Choroid plexus epithelial cell (primary cell): ENCODE measurements at places on chromosomes 13 and 19.

GRCh38 chr13:61727767-61728166, 312.1 kb upstream of the PCDH20 start:
- peak; percentile 7 for DNase-seq

DNA sequence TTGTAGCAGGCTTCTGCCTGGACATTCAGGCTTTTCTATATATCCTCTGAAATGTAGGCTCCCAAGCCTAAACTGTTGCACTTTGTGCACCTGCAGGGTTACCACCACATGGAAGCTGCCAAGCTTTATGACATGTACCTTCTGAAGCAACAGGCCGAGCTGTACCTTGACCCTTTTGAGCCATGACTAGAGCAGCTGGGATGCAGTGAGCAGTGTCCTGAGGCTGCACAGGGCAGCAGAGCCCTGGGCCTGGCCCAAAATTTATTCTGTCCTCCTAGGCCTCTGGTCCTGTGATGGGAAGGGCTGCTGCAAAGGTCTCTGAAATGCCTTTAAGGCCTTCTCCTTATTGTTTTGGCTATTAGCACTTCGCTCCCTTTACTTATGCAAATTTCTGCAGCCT, 23.5 kb upstream of the CD177 start:
- DNase-seq, result no peak

GRCh38 chr19:56955637-56956216, 115.2 kb upstream of the PEG3 start:
- no peak for DNase-seq

DNA sequence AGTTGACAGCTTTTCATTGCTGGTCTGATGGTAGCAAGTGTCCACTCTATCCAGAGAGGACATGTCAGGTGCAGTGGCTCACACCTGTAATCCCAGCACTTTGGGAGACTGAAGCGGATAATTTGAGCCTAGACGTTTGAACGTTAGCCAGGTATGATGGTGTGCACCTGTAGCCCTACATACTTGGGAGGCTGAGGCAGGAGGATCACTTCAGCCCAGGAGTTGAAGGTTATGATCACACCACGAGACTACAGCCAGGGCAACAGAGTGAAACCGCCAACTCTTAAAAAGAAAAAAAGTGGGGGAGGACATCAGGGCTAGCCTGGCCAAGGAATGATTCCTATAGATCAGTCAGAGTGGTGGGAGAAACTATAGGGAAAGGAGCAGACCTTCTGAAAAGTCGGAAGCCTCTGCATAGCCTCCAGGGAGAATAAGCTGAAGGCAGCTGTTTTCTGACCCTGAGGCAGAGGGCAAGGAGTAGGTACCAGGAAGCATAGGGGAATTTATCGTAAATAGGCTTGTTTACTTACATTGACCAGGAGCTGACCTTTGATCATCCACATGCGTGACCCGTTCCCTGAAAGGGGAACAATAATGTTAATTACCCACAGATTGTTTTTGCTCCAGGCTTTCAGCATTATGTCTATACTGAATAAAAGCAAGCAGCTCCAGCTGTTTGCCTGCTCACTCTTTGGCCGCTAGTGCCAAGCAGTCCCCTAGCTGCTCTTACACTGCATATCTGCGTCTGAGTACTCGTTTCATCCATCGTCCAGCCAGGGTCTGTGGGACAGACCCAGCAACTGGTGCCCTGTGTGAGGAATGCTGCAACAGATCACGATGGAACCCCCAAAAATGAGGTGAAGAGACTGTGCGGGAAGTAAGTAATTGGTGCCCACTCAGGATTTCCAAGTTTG, 161.6 kb downstream of the RNF17 start:
- no peak for DNase-seq

DNA sequence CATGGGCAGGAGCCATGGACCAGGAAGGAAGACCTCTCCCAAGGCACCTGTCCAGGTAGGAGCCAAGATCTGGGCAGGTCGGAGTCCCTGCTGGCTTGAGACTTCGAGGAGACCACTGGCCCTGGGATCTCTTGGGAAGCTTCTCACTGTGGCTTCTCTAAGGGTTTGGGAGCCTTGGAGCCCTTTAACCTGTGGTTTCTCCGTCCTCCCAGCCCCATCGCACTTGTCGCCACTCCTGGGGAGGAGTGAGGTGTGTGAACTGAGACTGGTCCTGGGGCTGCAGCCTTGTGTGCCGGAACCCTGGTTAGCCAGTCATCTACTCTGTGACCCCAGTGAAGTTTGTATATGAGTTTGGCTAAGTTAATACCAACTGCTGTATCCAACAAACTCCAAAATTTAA, 8.2 kb downstream of the ZNF805 start:
- no peak for DNase-seq

DNA sequence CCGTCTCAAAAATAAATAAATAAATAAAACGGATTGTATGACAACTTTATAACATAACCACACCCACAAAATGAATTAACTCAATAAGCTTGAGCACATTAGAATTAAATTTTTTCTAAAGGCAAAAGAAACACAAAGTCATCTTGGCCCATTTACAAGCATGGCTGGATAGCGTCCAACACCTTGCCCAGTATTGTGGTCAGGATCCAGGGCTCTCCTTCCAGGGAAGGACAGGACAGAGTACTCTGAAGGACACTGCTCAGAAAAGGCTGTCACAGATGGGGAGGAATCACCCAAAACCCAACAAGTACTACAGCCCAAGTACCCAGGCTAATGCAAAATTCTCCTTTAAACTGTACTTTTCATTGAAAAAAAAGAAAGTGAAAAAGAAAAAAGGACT, 27.1 kb downstream of the SUGP2 start:
- DNase-seq, result peak; percentile 15

GRCh38 chr13:44763615-44764301, 187.6 kb upstream of the TSC22D1 start:
- peak; percentile 30 for DNase-seq

GRCh38 chr19:18501832-18502231, 20.0 kb downstream of the ELL start:
- DNase-seq, result no peak

- peak; percentile 46 for DNase-seq
Measured at GRCh38 chr19:36838784-36839324, 667 bp upstream of the ZNF790 start.

DNA sequence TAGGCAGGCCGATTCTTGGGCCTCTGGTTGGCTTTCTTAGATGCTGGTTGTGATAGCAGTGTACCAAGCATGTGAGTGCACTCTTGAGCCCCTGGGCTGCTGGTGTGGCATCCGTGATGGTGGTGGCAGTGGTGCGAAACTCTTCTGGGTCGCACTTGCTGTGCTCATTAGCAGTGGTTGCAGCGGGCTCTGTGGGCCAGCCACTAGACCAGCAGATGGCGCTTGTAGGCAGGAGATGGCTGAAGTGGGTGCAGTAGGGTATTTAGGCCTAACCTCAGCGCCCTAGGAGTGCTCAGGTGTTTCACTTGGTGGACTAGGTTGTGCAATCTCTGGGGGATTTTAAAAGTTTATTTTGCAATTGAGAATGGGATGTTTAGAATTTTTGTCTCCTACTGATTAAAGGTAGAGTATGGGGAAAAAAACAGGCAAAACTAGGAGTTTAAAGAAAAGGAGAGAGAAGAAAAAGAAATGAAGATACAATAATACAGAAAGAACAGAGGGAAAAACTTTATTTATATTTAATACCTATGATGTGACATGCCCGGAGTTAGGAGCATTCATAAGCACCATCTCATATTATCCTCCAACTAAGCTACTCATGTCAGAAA, 4.3 kb upstream of the ZNF17 start:
- DNase-seq, result peak; percentile 61

GRCh38 chr19:387777-388176, 21.2 kb downstream of the C2CD4C start:
- no peak for DNase-seq

- no peak for DNase-seq
Measured at GRCh38 chr13:98838776-98839175, 86.3 kb upstream of the SLC15A1 start.

- DNase-seq, result no peak
Measured at GRCh38 chr19:15324791-15325519, 7.4 kb downstream of the BRD4 start.

GRCh38 chr19:34962687-34963572, 1.1 kb downstream of the ZNF792 start:
- DNase-seq, result peak; percentile 34

- no peak for DNase-seq
Measured at GRCh38 chr13:36891752-36892151, 28.3 kb downstream of the SMAD9 start.

- no peak for DNase-seq
Measured at GRCh38 chr19:54606891-54607784, 13.7 kb downstream of the LILRA1 start.

DNA sequence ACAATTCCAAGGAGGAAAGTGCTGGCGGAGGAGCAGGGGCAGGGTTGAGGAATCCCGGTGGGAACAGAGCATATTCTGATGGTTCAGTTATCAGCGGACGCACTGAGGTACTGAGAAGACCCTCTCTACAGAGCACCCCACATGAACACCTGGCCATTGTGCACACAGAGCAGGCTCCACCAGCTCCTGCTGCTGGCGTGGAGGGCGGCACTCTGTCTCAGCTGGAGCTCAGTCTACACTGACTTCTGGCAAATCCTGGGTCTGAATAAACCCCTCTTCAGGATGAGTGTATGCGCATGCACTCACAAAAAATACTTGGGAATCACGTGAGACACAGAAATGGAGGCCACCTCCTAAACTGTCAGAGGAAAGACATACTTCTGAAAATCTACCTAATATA, 114.4 kb upstream of the IRS2 start:
- DNase-seq, result no peak

DNA sequence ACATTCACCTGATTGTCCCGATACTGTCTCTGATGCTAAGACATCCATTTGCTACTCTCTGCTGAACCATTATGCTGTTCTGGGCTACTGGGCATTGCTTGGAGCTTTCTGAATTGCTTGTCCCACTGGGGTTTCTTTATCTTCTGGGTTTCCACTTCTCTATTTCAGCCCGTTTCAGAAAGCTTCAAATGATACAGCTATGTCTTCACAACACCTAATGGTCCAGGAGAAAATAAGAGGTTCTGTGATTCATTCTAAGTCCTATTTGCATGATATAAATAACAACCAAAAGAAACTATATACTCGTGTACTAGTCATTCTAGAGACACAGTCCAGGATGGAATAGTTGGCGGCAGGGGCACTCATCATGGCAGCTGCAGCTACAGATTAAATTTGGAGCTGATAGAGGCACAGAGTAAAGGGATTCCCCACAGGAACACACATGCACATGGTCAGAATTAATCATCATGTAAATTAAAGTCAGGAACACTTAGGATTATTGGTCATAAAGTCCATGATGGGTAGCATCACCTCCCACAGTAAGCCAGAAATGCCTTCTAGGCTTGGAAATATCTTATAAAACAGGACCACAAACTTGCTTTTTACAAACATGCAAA, 33.3 kb upstream of the SCEL start:
- no peak for DNase-seq

DNA sequence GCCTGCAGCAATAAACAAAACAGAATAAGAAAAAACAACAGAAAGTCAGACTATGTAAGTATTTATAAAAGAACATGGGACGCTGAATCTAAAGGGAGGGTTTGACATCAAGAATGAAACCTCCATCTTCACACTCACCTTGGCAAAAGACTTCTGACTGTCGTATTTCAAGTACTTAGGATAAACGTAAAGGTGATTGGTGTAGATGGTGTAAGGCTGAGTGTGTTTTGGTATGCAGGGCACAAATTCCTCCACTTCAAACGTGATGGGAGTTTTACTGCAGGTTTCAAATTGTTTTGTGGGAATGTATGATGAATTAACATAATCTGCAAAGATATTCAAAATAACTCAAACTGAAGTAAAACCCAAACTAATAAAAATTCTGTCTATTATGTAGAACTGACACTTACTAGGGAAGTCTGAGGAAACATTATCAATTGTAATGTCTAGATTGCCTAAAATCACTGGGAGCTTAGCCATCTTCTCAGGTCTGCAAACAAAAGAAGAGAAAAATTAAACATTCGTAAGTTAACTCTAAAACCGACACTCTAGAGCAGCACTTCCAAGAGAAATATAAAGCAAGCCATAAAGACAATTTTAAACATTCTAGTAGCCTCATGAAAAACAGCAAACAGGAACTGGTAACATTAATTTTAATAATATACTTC, 89.5 kb downstream of the DOCK9 start:
- DNase-seq, result no peak

DNA sequence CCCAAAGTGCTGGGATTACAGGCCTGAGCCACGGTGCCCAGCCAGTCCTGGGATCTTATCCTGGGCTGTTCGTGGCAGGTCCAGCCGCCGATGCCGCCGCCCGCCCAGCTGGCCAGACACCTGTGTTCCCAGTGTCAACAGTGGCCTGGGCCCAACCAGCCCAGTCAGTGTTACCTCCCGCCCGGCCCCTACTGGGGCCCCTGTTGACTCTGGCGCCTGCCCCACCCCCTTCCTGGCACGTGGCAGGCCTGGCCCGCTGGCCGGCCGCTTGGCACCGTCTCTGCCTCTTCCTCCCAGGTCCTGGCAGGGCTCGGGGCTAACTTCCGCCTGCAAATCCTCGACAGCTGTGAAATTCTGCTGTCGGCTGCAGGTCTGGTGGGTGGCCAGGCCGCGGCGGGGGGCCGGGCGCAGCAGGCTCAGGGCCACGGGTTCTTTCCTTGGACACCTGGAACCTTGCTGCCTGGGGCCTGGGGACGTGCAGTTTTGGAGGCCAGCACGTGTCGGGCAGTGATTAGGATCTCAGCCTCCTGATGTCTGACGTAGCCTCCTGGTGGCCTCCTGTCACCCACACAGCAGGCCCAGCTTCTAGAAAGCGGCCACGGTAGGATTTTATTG, 9.1 kb downstream of the ARID3A start:
- peak; percentile 50 for DNase-seq

DNA sequence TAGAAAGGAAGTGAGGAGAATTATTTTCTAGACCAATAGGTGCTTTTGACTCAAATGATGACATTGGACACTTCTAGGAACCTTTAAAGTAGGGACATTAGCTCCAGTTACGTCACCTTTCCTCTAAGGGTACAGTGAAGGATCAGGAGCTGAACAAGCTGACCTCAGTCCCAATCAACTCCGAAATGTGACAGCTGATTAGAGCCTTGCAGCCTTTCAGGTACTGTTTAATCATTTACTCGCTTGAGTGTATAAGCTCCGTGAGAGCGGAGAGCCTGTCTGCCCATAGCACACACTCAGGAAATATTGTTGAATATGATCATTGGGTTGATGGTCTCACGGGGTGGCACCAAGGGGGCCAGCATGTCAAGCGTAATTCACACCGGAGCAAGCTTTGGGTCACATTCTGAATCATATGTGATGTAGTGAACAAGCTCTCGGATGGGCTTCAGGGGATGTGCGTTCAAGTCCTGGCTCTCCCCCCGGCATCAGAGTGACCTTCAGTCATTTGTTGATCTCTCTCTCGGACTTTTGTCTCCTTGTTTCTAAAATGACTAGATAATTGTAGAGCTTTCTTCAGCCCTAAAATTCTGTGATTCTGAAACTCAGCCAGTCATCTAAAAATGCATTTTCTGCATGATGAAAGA, 141.9 kb downstream of the ZIC5 start:
- DNase-seq, result no peak
